ENCODE measurements at places on chromosomes 12 and 14. TPM values are rescaled to one million over a fixed set of nuclear protein-coding genes. Genes with fewer than 3 reads are reported as not detected.
A peak's percentile ranks its signal among the peaks of the same experiment; 100 is the strongest.

- DNase-seq: peak; percentile 5
Observed at GRCh38 chr14:36241183-36241582, 64.7 kb upstream of the PTCSC3 start.

DNA sequence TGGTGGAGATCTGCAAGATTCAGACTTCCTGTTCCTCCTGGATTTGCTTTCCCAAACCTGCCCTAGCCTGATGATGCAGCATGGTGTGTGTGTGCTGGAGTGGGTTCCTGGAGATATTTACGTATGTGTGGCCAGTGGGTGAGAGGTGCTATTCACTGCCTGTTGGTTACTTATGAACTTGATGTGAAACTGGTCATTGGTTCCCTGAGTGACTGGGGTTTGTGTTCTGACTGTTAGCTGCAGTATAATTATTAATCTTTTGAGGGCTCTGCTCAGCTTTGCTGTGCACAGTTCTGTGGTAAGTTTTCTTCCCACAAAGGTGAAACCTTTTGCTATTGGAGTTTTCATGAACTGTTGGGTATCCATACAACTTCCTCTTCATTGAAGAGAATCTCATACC lies 541.8 kb upstream of the FBXO33 start:
- no peak for DNase-seq

DNA sequence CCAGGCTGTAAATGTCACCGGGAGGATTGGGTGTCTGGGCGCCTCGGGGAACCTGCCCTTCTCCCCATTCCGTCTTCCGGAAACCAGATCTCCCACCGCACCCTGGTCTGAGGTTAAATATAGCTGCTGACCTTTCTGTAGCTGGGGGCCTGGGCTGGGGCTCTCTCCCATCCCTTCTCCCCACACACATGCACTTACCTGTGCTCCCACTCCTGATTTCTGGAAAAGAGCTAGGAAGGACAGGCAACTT lies 1.3 kb downstream of the GAPDH start:
- no peak for DNase-seq

DNA sequence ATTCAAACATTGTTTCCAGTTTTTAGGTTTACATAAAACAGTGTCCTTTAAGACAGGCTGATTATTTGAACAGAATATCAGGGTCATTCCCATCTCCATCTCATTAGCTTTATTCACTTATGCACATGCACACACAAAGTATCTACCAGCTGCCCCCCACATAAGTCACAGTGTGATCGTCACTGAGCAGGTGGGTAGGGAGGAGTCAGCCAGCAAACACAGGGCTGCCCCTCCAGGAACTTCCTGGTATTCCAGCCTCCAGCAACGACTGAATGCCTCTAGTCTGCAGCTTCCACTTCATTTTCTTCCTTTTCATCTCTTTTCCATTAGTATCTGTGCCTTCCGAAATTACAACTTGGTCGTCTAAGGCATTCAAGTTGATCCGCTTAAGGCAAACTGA lies 48.8 kb upstream of the FOXN3 start:
- no peak for DNase-seq

- DNase-seq: no peak
Observed at GRCh38 chr12:115771065-115771464, 506.4 kb downstream of the MED13L start.

DNA sequence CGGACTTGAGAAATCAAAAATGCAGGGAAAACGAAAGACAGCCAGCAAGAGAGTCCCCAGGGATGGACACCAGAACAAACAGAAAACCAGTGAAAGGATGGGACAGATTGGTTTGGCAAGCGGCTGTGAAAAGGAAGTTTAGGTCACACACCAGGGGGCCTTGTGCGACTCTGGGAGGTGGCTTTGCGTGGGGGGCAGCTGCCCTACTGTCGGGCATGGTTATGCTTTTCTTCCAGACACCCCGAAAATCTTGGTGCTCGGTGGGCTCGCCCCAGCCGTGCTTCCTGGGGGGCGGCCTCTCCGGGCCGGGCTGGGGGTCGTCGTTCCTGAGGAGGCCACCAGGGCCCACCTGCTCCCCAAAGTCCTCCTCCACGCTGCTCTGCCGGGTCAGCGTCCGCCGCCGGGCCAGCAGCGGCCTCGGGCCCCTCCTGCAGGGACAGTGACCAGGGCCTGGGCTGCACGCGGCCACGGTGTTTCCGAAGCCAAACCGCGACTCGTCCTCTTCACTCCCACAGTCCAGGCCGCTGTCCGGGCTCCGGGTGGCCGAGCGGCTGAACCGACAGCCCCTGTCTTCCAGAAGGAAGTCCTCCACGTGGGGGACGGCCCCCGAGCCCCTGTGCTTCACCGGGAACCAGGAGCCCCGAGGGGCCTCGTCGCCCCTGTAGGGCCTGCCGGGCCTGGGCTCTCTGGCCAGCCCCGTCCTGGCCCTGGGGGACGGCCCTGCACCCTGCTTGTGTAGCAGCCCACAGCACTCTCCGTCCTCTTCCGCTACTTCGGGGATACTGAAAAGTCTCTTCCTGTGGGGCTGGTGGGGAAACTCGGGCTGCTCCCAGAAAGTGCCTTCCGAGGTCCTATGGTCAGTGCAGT lies 86.5 kb downstream of the PIWIL1 start:
- no peak for DNase-seq

DNA sequence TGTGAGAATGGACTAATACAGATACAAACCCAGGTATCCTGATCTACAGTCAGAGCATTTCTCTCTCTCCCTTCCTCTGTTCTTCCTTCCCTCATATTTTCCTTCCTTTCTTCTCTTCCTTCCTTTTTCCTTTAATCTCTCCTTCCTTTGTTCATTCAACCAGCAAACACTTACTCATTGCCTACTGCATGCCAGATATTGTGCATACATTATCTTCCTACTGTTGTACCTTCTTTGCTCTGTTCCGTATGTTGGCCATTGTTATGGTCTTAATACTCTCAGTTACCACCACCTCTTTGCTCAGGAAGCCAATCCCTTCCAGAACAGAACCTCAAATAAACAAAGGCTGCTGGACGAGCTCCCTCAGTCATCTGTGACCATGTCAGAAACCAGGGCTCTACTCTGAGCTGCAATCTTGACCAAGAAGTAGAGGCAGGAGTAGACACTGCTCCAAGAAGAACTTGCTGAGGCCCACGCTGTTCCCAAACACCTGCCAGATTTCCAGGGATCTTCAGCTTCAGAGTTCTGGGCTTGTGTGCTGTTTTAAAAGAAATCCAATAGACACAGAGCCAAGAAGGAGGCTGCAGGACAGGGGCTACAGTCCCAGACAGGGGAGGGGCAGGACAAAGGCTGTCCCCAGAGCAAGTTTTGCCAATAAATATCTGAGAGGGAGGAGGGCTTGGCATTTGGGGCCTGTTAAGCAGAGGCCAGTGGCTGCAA lies 526.7 kb upstream of the TBX3 start:
- no peak for DNase-seq

- DNase-seq: no peak
Observed at GRCh38 chr12:130133851-130134562, 28.3 kb upstream of the FZD10 start.

DNA sequence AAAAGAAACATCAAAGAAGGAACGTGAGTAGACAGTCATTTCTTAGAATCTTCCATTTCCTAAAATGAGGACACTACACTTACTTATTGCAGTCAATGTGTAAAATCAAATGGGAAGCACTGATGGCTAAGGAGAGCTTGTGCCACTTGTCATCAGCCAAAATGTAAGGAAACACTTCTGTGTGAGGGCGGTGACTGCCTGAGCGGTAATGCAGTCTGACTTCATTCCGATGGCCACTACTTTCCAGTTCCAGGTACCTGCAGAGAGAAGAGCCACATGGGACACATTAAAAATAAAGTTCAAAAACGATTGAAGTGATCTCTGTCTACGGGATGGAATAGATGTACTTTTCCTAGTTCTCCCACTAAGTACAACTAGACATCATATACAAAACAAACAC lies 96.3 kb downstream of the NELL2 start:
- DNase-seq: no peak

GRCh38 chr12:89877136-89877535 lies 168.5 kb upstream of the ATP2B1 start:
- no peak for DNase-seq

- no peak for DNase-seq
Observed at GRCh38 chr12:76945867-76946266, 67.0 kb upstream of the CSRP2 start.

DNA sequence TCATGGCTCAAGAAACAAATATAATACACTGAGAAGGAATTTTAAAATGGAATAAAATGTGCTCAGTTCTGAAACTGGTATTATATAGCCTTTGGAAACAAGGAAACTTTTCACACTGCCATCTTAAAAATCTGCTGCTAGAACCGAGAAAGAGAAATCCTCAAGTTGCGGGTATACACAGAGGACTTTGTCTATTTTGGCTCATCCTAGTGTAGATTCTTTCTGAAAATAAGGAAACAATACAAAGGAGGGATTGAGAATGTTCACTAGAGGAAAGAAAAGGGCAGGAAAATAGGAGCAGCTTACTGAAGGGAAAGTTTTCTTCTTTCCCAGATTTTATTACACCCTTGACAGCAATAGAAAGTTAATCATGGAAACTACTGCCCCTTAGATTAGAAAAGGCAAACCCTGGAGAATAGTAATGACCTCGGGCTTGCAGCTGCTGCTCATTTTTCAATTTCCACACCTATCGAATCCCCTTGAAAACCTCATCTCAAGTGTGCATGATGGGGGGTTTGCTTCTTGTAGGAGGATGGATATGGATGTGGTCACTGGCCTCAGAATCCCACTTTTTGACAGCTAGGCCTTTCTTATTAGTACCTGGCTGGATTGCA lies 104.6 kb downstream of the DAAM1 start:
- no peak for DNase-seq

The MAPK1IP1L gene
- 13.9 TPM for total RNA-seq

The SERPINA5 gene
- total RNA-seq: under 0.01 TPM

The CMKLR1 gene
- under 0.01 TPM for total RNA-seq

The HECTD4 gene
- total RNA-seq: 16.7 TPM

The PTPN21 gene
- total RNA-seq: 2.8 TPM

The OVCH1 gene
- total RNA-seq: under 0.01 TPM

Data from lung microvascular endothelial cell (primary cell).